ENCODE measurements at places on chromosomes 5 and 9.
A peak's percentile ranks its signal among the peaks of the same experiment; 100 is the strongest.

DNA sequence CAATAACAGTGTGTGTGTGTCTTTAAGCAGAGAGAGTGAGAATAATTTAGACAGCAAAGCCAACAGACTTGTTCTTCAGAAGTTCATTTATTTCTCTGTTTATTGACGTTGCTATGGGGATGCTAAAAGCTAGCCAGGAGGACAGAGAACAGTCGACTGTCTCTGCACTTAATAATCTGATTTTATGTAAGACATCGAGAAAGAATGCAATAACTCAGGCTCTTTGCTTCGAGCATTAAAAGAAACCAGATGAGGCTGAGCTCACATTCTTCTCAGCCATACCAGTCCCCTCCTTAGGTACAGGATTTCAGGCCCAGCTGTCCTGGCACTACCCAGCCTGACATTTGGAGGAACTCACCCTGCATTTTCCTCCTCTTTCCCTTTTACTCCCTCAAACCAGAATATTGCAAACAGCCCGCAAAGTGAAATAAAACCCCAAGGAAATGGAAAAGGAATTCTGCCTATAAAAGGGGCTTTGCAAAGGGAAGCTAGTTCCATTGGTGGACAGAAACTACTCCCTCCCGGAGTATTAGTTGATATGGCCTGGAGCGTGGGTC, 44.5 kb upstream of the DPYSL3 start:
- no peak overlapping the region for H3K4me3 ChIP-seq
- no peak for DNase-seq
- H3K36me3 ChIP-seq: no peaks in the 10 kb centered on the region
- H3K27me3 ChIP-seq: no peaks in the 10 kb centered on the region
- H3K4me1 ChIP-seq: no peaks in the 10 kb centered on the region

DNA sequence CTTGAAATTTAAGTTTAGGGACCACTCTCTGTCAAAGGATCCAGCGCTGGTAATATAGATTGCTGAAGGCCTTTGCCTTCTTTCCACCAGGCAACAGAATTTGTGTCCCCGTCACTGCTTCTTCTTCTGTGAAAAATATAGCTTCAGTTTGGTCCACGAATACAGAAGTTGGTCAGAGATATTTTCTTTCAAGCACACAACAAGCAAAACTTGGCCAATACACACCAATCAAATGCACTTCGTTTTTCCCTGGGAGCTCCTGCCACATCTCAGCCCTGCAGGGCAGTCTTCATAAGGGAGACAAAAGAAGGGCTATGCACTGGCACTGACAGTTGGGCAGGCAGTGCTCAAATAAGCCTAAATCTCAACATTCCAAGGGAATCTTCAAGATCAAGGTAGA, 22.9 kb downstream of the HAVCR2 start:
- H3K4me1 ChIP-seq: no peaks in the 10 kb centered on the region
- H3K4me3 ChIP-seq: no peak overlapping the region
- H3K27me3 ChIP-seq: no peaks in the 10 kb centered on the region
- H3K27ac ChIP-seq: no peak overlapping the region
- no peaks in the 10 kb centered on the region for H3K36me3 ChIP-seq

GRCh38 chr9:107730666-107731065, 241.1 kb upstream of the KLF4 start:
- H3K36me3 ChIP-seq: no peaks in the 10 kb centered on the region
- H3K4me1 ChIP-seq: no peaks in the 10 kb centered on the region
- DNase-seq: no peak
- no peaks in the 10 kb centered on the region for H3K27me3 ChIP-seq
- H3K4me3 ChIP-seq: no peak overlapping the region

- no peak overlapping the region for H3K27ac ChIP-seq
- no peaks in the 10 kb centered on the region for H3K4me1 ChIP-seq
- DNase-seq: no peak
- H3K36me3 ChIP-seq: no peaks in the 10 kb centered on the region
- H3K27me3 ChIP-seq: no peaks in the 10 kb centered on the region
Observed at GRCh38 chr9:8244505-8245092, 445.0 kb upstream of the DMAC1 start.

DNA sequence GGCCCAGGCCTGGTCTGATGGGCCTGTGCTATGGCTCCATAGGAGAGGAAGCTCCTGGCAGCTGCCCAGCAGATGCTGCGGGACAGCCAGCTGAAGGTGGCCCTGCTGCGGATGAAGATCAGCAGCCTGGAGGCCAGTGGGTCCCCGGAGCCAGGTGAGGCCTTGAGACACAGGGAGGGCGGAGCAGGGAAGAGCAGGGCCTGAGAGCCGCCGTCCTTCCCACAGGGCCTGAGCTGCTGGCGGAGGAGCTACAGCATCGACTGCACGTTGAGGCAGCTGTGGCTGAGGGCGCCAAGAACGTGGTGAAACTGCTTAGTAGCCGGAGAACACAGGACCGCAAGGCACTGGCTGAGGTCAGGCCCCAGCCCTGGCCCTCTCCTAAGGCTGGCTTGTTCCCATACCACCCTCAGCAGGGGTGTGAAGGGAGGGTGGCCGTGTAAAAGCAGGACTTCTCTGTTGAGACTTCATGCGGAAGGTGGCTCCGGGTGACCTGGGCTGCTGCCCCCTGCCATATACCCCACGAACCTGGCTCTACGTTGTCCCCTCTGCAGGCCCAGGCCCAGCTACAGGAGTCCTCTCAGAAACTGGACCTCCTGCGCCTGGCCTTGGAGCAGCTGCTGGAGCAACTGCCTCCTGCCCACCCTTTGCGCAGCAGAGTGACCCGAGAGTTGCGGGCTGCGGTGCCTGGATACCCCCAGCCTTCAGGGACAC, 4.5 kb downstream of the PKN3 start:
- no peak overlapping the region for H3K4me3 ChIP-seq
- H3K27me3 ChIP-seq: no peaks in the 10 kb centered on the region
- DNase-seq: no peak

GRCh38 chr9:107299437-107299836, 16.4 kb downstream of the RAD23B start:
- no peak overlapping the region for H3K27ac ChIP-seq
- peaks cover 3% of the 10 kb centered on the region for H3K36me3 ChIP-seq
- H3K4me1 ChIP-seq: peaks cover 25% of the 10 kb centered on the region
- DNase-seq: peak; percentile 24

GRCh38 chr5:34717426-34718327, 61.5 kb downstream of the RAI14 start:
- H3K4me3 ChIP-seq: no peak overlapping the region
- H3K4me1 ChIP-seq: no peaks in the 10 kb centered on the region
- no peak overlapping the region for H3K27ac ChIP-seq
- H3K27me3 ChIP-seq: no peaks in the 10 kb centered on the region
- no peaks in the 10 kb centered on the region for H3K36me3 ChIP-seq
- no peak for DNase-seq

DNA sequence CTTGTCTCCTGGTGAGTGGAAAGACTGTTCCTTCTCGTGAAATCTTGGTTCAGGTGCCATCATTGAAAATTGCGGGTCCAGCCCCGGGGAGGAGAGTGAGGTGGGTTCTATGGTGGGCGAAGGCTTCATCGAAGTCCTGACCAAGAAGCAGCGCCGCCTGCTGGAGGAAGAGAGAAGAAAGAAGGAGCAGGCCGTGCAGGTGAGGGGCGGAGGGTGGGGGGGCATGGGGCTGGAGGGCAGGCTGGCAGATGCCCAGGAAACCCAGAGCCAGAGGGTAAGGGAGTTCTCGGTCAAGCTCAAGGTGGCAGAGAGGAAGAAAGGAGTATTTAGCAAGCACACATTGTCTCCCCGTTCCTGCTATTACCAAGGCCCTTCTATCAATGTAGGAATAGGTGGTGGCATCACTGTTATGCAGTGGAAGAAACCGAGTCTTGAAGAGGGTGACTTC, 24.3 kb upstream of the POMT1 start:
- DNase-seq: peak; percentile 70
- H3K4me3 ChIP-seq: no peak overlapping the region
- no peaks in the 10 kb centered on the region for H3K27me3 ChIP-seq
- H3K36me3 ChIP-seq: peaks cover 1% of the 10 kb centered on the region
- no peak overlapping the region for H3K27ac ChIP-seq

GRCh38 chr5:56479126-56479525, 246.0 kb upstream of the ANKRD55 start:
- peaks cover 57% of the 10 kb centered on the region for H3K4me1 ChIP-seq
- no peaks in the 10 kb centered on the region for H3K36me3 ChIP-seq
- no peaks in the 10 kb centered on the region for H3K27me3 ChIP-seq
- DNase-seq: peak; percentile 43
- H3K27ac ChIP-seq: peak overlapping the region; percentile 96
- peak overlapping the region; percentile 72 for H3K4me3 ChIP-seq

GRCh38 chr5:72137826-72138409, 30.6 kb downstream of the MAP1B start:
- no peaks in the 10 kb centered on the region for H3K36me3 ChIP-seq
- H3K27ac ChIP-seq: no peak overlapping the region
- H3K27me3 ChIP-seq: no peaks in the 10 kb centered on the region
- DNase-seq: peak; percentile 45
- H3K4me1 ChIP-seq: no peaks in the 10 kb centered on the region
- H3K4me3 ChIP-seq: no peak overlapping the region

- no peak for DNase-seq
- H3K36me3 ChIP-seq: no peaks in the 10 kb centered on the region
- peaks cover 7% of the 10 kb centered on the region for H3K4me1 ChIP-seq
- no peaks in the 10 kb centered on the region for H3K27me3 ChIP-seq
Observed at GRCh38 chr5:142527664-142528295, 158.1 kb downstream of the FGF1 start.

DNA sequence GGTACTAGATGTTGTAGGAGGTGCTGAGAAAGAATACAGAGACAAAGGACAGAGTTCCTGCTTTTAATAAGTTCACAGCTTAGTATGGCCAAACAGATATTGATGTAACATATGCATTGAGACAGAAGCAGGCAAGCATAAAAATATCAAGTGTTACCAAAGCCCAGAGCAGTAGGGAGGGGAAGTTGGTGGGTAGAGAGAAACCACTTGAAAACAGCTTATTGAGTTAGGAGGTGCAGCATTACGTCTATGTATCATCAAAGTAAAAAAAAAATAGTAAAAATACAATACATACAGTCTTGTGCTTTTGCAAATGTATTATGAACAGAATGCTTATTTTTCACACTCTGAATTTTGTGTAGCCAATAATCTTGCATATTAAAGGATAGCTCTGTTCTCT, 441.8 kb upstream of the SGCD start:
- no peaks in the 10 kb centered on the region for H3K36me3 ChIP-seq
- no peaks in the 10 kb centered on the region for H3K27me3 ChIP-seq
- no peaks in the 10 kb centered on the region for H3K4me1 ChIP-seq
- DNase-seq: no peak

GRCh38 chr9:3526997-3527940, 1.5 kb upstream of the RFX3 start:
- peak overlapping the region; percentile 62 for H3K4me3 ChIP-seq
- peaks cover 35% of the 10 kb centered on the region for H3K4me1 ChIP-seq
- peak overlapping the region; percentile 100 for H3K27ac ChIP-seq
- DNase-seq: no peak
- no peaks in the 10 kb centered on the region for H3K36me3 ChIP-seq
- no peaks in the 10 kb centered on the region for H3K27me3 ChIP-seq

DNA sequence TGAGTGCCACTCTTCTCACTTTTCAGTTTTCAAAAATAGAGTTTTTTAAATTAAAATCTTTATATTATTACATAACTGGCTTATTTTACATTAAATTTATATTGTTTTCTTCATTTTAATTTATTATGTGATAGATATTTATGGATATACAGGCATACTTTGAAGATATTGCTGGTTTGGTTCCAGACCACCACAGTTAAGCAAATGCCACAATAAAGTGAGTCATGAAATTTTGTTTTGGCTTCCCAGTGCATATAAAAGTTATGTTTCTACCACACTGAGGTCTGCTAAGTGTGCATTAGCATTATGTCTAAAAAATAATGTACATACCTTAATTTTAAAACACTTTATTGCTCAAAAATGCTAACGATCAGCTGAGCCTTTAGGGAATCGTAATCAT, 47.4 kb downstream of the NDUFS4 start:
- no peak overlapping the region for H3K4me3 ChIP-seq
- no peak overlapping the region for H3K27ac ChIP-seq
- no peaks in the 10 kb centered on the region for H3K27me3 ChIP-seq
- DNase-seq: no peak

- no peaks in the 10 kb centered on the region for H3K4me1 ChIP-seq
- no peaks in the 10 kb centered on the region for H3K27me3 ChIP-seq
- no peaks in the 10 kb centered on the region for H3K36me3 ChIP-seq
- H3K27ac ChIP-seq: no peak overlapping the region
- H3K4me3 ChIP-seq: no peak overlapping the region
- DNase-seq: no peak
Observed at GRCh38 chr5:168171901-168172759, 119.3 kb upstream of the WWC1 start.

DNA sequence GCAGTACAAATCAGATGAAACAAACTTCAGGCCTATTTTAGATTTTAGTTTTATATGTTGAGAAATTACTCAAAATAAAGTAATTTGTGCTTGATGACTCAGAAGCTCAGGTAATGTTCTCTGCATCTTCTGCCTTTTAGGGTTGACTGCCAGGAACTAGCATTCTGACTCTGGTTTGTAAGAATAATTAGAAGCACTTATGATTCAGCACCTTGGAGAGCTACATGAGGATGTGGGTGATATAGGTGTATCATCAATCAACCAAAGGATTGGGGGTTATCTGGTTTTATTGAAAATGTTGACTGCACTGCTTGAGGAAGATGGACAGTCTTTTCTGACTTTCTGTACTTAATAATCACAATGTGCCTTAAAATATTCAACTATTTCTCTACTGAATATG, 118.7 kb upstream of the SGCD start:
- no peak overlapping the region for H3K4me3 ChIP-seq
- no peaks in the 10 kb centered on the region for H3K4me1 ChIP-seq
- no peaks in the 10 kb centered on the region for H3K36me3 ChIP-seq
- no peak for DNase-seq
- H3K27ac ChIP-seq: no peak overlapping the region

DNA sequence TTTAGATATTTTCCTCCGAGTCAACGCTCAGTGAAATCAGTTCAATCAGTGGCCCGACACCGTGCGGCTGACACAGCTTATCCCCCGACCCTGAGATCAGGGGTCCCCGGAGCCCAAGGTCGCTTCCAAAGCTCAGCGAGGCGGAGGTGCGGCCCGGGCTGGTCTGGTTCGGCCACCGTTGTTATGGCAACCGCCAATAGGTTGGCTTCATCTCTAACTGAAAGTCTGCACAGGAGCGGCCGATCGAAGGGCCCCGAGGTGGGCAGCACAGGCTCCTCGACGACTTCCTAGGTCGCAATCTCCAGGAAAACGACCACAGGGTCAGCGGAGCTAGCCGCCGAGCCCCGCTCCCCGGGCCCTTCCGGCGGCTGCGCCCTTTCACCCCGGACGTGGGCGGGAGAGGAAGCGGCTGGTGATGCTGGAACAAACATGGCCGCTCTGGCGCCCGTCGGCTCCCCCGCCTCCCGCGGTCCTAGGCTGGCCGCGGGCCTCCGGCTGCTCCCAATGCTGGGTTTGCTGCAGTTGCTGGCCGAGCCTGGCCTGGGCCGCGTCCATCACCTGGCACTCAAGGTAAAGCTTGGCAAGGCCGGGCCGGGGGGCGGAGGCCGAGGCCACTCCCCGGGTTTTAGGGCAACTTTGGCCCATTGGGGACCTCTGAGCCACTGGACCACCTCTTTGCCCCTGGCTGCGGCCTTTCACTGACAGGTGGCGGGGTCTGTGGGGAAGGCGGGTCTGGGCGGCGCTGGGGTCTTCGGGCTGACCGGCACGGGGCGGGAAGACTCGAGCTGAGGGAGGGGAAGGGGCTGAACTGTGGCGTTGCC, at the start of gene GPR107:
Gene GPR107, plus strand, starts transcription at position 403 of the 821 bp plus-strand sequence. Its CDS starts 27 bp downstream, at position 430.
- no peaks in the 10 kb centered on the region for H3K36me3 ChIP-seq
- peaks cover 20% of the 10 kb centered on the region for H3K4me1 ChIP-seq
- H3K27me3 ChIP-seq: no peaks in the 10 kb centered on the region
- peak within 1 kb of the TSS; percentile 85 for H3K4me3 ChIP-seq
- peak within 1 kb of the TSS; percentile 95 for H3K27ac ChIP-seq

Data from B cell (primary cell).